Pulmonary artery endothelial cell (primary cell): ENCODE measurements at places on chromosomes 7 and 10. TPM values are rescaled to one million over a fixed set of nuclear protein-coding genes. Genes with fewer than 3 reads are reported as not detected.

GRCh38 chr10:121751191-121751760, 153.0 kb upstream of the FGFR2 start:
- DNase-seq = no peak

GRCh38 chr10:95500649-95501048, 60.5 kb downstream of the SORBS1 start:
- no peak for DNase-seq

HTR5A gene
- not detected in 2 replicates for total RNA-seq

GRCh38 chr10:61701055-61701705, 38.5 kb downstream of the CABCOCO1 start:
- DNase-seq = no peak

DNA sequence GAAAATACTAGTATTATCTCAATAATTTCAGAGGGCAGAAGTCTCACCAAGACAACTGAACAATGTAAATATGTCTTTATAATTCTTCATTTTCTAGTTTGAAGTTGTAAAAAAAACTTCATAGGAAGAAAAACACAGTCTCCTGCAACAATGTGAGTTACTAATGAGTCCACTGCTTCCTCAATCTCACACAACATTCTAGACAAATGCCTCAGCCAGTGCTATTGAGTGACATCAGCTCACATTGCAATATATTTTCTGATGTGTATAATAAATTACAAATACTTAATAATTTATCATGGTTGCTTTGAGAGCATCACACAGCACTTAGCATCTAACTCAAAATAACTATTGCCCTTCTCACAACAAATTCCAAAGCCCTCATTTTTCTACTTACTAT, 321.2 kb downstream of the GRM8 start:
- no peak for DNase-seq

DNA sequence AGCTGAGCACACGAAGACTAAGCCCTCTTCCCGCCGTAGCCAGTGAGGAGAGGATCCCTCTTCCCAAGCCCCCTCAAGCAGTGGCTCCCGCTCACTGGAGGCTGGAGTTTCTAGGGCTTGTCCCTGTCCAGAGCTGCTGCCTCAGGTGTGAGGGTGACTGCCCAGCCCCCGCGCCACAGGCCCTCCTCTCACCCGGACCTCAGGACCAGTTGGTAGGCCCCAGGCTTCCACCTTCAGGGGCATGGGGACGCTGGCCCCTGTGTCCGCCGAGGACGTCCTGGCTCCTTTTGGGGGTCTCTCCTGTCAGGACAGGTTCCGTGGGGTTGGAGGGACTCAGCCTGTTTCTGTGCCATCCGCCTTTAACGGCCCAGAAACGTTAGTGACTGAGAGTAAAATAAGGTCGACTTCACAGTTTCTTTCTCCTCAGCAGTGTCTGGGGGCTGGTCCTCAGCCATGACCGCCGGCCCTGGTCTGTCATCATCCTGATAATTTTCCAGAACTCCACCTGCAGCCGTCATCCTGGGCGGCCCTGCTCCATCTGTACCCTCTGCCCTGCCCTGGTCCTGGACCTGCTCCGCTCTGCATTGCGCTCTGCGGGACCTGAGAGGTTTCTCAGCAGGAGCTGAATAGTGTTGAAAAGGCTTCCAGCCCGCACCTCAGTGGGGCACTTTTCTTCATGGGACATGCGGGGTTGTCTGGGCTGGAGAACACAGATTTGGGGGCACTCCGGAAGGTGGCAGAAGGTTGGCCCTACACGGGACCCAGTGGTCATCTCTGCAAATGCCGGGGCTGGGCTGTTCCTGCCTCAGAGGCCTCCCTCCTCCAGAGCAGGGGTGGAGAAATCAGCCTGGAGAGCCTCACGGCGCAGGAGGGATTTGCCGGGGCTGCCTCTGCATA, 36.0 kb upstream of the FAM20C start:
- no peak for DNase-seq

DNA sequence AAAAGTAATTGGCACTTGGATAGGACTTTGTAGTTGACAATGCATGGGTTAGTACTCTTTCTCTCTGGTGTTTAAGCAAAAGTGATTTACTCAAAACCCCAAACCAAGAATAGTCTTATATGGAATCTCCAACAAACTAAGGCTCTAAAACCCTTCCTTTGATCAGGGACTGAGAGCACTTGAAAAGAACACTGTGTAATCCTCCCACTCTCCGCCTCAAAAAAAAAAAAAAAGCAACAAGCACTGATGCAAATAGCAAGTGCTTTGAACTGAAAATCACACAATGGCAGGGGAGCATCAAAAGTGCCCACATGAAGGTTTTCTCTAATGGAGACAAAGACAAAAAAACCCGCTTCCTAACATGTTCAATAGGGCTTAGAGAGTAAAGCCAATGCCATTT, 467.9 kb upstream of the AUTS2 start:
- no peak for DNase-seq

GRCh38 chr7:149188637-149189259, 6.6 kb upstream of the ZNF282 start:
- no peak for DNase-seq

MEOX2 gene
- total RNA-seq = not detected in 2 replicates

DNA sequence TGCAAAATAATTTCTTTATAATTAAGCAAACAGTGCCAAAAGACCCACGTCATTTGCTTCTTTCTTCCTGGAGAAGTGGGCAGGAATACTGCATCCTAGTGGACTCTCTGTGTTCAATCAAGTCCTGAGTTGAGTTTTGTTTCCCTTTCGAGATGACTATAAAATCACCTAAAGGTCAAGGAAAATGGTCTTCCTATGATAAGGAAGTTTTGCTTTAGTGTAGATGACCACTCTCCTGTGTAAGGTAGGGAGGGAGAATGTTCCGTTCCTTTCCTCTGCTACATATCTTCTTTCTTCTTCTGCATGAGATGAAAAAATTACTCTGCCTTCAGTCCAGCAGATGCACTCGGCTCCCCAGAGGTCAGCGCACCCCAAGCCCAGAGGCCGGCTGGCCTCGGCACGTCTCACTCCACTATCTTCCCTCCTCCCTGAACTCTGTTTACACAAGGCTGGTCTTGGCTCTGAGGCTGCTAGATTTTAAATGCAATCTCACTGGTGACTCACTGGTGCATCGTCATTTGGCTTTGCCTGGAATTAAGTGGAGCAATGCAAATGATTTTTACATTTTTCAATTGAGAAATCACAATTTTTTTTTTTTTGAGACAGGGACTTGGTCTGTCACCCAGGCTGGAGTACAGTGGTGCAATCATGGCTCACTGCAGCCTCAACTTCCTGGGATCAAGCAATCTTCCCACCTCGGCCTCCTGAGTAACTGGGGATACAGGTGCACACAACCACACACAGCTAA, 18.6 kb upstream of the VDAC2 start:
- no peak for DNase-seq

CDNF gene
- 0.11 and 0.79 TPM in 2 replicates for total RNA-seq

GRCh38 chr10:63899673-63900300, 378.6 kb downstream of the REEP3 start:
- no peak for DNase-seq

DNA sequence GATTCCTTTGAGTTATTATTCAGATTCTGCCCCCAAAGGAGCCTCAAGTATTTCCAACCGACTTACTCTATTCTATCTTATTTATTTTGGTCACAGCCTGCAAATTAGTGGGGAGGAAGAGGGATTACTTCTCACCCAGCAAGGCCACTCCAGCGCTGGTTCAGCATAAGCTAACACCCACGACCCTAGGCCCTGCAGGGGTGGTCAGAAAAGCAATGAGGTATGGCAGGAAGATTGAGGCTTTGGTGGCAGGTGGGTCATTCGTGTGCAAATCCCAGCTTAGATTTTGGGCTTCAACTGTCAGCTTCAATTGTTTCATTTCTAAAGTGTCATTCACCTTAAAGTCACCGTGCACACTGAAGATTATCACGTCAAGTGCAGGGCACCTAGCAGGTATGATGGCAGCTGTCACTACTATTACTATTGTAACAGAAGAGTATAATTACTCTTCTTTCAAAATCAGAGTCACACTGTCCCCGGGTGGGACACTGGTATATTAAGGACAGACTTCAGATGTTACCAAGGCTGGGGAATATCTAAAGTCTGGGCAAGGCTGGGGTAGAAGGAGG, 48.8 kb upstream of the OPTN start:
- DNase-seq = no peak

WNT2 gene
- not detected in 2 replicates for total RNA-seq

GRCh38 chr7:84250452-84250851, 55.9 kb upstream of the SEMA3A start:
- no peak for DNase-seq

GRCh38 chr10:69259547-69260243, 18.6 kb upstream of the HK1 start:
- no peak for DNase-seq

- DNase-seq = no peak
Measured at GRCh38 chr10:34244756-34245484, 570.2 kb downstream of the PARD3 start.

GRCh38 chr10:14975672-14976273, 16.6 kb downstream of the MEIG1 start:
- no peak for DNase-seq

ADIRF gene
- total RNA-seq = 14.3 and 36.5 TPM in 2 replicates

SLC29A4 gene
- total RNA-seq = 1.7 and 2.7 TPM in 2 replicates

DNA sequence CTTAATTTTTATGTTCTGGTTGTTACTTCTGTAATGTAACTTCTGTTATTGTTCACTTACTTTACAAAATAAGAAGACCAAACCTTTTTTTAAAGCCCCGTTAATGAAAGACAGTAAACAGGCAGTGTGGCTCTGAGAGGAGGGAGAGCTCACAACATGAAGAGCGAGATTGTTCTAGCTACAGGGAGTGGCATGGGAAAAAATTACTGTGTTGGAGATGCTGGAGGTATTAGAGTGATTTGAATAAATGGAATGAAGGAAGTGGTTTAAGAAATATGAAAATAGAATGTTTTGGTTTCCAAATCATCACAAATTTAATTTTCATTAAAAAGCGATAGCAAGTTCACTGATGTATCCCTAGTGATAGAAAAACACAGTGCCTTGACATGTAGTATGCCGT, 31.8 kb downstream of the REEP3 start:
- DNase-seq = no peak

DNA sequence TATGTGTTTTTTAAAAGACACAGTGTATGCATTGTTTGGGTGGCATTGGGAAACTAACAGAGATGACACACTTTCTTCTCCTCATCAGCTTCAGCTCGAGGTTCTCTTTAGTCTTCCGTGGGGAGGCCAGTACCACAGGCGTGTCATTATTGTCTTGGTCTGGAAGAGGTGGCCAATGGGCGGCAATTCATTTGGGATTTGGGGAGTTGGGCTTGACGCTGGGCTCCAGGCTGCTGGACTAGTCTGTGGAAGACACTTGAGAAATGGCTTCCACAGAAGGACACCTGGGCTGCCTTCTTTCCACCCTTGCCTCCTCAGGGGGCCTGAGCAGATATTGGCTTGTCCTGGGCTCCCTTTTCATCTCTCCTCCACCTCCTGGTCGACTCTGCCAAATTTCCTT, 192.2 kb downstream of the SH2D4B start:
- no peak for DNase-seq

- DNase-seq = no peak
Measured at GRCh38 chr7:7188742-7189141, 6.4 kb downstream of the C1GALT1 start.

DNA sequence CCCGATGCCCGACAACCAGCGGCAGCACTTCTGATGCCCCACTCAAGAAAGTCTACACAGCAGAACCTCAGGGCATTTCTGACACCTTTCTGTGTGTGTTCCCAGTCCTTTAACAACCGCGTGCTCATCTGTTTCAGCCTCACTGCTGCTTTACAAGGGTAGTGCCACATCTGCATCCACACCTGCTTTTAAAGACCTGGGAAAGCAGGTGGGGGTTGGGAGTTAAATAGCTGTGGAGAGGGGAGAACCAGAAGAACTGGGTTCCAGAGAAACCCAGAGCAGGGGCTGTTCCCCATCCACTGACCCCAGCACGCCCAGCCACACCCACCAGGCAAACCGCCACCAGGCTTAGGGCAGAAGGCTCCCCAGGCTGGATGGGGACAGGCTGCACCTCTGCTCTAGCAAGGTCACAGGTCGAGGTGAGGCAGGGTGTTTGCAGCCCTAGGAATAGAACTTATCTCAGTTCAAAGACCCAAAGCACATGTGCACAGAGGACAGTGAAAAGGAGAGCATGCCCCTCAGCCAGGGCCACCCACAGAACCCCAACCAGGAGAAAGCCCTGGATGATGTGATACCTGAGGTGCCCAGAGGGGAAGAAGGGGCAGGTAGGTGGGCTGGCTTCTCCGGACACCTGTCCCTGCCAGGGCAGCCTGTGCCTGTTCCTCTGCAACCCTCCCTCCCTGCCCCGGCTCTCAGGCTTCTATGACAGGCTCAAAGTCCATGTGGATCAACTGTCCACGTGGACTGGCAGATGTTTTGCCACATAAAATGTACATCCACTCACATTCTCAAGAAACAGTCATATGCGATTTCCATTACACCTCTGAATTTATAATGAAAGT, 51.3 kb downstream of the COBL start:
- no peak for DNase-seq

POLR2J3 gene
- 16.9 and 21.8 TPM in 2 replicates for total RNA-seq

- DNase-seq = no peak
Measured at GRCh38 chr7:35533902-35534301, 161.0 kb downstream of the HERPUD2 start.

GRCh38 chr10:16518822-16519221, 2.9 kb downstream of the C1QL3 start:
- no peak for DNase-seq

DNA sequence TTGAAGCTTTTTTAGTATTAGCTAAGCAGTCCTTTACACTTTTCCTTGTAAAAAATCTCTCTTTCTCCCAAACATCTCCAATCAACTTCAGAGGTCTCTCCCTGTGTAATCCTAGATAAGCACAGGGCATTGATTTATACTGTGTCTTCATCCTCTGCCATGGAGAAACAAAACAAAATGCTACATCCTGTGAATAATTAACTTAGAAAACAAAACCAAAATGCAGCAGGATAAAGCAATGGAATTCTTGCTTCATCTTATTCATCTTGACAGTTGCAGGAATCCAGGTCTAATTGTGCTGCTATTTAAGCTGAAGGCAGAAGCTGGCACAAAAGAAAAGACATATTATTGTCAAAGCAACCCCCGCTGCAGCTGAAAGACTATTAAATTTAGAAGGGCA, 641.5 kb upstream of the SORCS1 start:
- no peak for DNase-seq

GNAI1 gene
- total RNA-seq = 4.2 and 10.0 TPM in 2 replicates

DNA sequence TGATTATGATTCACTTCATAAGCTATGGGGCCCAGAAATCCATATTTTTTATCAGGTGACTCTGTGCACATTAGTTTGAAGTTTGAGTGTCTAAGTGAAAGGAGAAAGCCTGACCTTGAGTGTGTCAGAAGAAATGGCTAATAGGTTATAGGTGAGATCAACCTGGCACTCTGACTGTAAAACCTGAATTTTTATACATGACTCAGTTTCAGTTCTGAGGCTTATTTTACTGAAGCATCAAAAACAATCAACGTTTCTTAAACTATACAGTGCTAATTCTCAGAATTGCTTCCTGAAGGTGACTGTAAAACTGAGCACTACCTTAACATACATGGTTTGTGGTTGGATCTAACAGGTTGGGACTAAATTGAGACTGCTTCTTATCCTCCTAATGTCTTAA, 159.4 kb upstream of the AHR start:
- no peak for DNase-seq
